Fibroblast of gingiva (primary cell): ENCODE measurements at places on chromosomes 1 and 21.

GRCh38 chr1:223776075-223776814, 63.9 kb downstream of the CAPN2 start:
- DNase-seq: peak; percentile 37

DNA sequence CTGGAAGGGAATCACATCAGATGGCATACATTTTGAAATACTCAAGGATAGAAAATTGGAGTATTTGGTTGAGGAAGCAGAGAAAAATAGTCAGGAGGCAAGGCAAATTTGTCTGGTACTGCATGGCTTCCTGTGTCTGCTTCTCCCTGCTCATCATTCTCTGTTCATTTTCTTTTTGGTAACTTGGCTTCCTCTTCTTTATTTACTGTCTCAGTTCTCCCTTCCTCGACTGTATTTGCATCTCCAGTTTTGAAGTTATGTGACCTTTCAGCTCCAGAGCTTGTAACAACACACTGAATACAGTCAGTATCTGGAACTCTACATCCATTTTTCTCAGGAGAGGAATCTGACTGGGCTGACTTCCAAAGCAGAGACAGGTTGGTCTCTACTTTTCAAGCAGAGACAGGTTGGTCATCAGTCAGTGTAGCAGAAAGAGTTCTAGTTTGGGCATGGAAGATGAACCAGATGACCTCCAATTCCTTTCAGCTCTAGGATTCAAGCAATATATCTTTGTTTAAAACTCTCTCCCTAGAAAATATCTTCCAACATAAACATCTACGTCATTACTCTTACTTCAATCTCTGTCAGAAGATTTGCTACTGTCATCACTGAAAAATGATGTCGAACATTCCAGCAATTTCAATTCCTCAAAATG, 571.2 kb downstream of the ADGRL2 start:
- no peak for DNase-seq

DNA sequence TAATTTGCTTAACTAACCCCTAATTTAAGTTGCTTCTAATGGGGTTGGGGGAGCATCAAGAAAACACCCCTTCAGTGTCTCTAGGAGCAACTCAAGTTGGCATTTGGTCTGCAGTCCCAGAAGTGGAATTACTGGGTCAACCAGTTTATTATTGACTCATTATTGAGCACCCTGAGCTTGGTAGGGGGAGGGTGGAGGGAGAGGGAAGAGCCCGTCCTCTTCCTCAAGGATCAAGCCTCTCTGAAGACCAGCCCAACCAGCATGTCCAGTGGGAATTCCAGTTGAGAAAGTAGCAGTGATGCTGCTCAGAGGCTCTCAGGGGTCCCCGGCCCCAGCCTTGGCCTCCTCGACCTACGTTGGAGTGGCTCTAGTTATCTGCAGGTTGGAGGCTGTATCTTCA, 2.1 kb upstream of the PLA2G2F start:
- DNase-seq: no peak

GRCh38 chr1:178916448-178917174, 45.7 kb upstream of the ANGPTL1 start:
- no peak for DNase-seq

DNA sequence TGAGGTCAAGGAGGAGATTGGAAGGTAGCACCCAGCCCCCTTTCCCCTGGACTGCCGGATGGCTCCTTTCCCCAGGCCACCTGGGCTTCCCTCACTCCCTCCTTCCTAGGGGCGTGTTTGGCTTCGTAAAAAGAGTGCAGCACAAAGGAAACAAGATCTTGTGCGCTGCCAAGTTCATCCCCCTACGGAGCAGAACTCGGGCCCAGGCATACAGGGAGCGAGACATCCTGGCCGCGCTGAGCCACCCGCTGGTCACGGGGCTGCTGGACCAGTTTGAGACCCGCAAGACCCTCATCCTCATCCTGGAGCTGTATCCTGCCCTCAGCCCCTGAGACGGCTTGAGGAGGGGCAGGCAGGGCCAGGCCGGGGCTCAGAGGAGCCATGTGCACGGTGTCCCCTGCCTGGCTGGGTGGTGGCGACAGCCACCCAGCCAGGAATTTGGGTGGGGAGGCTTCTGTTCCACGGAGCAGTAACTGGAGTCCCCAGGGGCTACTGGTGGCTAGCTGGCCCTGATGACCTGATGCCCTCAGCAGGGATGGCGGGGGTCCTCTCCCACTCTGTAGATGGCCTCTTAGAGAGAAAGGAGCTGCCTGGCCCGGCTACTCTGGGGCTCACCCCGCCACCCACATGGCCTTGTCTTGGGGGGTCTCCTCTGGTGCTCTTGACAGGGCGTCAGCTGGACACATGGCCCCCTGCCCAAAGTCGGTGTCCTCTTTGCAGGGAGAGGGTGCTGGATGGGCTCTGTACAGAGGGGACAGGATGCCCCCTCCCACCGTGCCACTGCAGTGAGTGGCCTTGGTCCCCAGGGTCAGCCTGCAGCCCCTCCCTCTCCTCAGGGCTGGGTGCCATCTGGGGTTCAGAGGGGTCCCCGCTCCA, 39.5 kb downstream of the TRIM11 start:
- DNase-seq: no peak

DNA sequence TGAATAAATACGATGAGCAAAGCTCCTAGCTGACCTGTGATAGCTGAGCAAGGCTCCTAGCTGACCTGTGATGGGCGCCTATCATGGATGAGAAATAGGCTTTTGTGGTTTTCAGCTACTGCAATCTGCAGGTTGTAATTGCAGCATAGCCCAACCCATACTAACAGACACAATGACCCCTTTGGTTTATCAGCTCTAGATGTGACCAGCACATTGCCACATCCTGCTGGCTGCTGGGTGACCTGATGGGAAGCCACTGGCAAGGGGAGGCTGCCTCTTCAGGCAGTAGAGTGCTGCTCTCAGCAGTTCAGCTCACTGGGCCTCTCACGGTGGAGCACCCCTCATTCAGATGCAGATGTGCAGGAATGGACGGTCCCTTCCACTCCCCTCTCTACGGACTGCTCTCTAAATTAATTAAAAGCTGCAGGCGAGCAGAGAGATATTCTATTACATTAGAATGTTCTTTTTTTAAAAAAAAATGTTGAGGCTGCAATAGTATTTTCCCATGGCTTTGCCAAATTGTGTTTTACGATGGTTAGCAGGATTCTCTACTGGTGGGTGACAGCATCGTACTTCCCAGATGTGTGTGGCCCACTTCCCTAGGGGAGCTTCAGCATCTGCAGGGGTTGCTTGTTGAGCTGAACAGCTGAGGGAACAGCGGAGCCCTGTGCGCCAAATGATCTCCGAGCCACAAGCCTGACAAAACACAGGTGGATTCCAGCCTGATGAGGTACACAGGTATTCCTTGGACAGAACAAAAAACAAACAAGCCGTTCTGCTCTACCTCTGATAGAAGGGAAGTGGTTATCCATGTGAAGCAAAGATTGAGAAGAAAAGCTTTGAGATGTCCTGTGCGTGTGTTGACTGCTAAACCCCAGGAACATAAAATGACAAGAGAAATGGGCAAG, 65.0 kb downstream of the SYT6 start:
- DNase-seq: no peak

- DNase-seq: no peak
These were observed 67.4 kb upstream of the F3 start for GRCh38 chr1:94608852-94609530.

GRCh38 chr1:15618655-15619525, 1.6 kb downstream of the DDI2 start:
- peak; percentile 87 for DNase-seq

- no peak for DNase-seq
These were observed 353.2 kb downstream of the PLPP3 start for GRCh38 chr1:56225964-56226815.
